Activated CD8-positive, alpha-beta T cell treated with anti-CD3 and anti-CD28 coated beads, Interleukin-2, amount 10 ng/mL, durations not matched to agents 7 days and 5 days (primary cell): ENCODE measurements at places on chromosomes 5 and 9. TPM values are rescaled to one million over a fixed set of nuclear protein-coding genes. Genes with fewer than 3 reads are reported as not detected.

IFNA2 gene
- total RNA-seq: not detected

CLINT1 gene
- total RNA-seq: 67.2 TPM

PCDHGA6 gene
- 0.11 TPM for total RNA-seq

ARHGEF37 gene
- total RNA-seq: 1.0 TPM

TSLP gene
- 0.18 TPM for total RNA-seq

BARHL1 gene
- total RNA-seq: not detected

CCDC183 gene
- 0.26 TPM for total RNA-seq

TERT gene
- total RNA-seq: 0.44 TPM

MOCS2 gene
- total RNA-seq: 30.7 TPM

PCDHGA1 gene
- not detected for total RNA-seq

PRR16 gene
- total RNA-seq: not detected

BOD1 gene
- 14.0 TPM for total RNA-seq

GFPT2 gene
- total RNA-seq: 0.13 TPM

C9orf50 gene
- not detected for total RNA-seq

CCDC192 gene
- not detected for total RNA-seq

ABLIM3 gene
- total RNA-seq: not detected

DYNC2I2 gene
- total RNA-seq: 76.3 TPM

TMEM215 gene
- not detected for total RNA-seq

ANXA2R gene
- total RNA-seq: 29.3 TPM

SH3GLB2 gene
- total RNA-seq: 107 TPM

PCDHGB4 gene
- not detected for total RNA-seq

SNCB gene
- total RNA-seq: not detected

EIF4E1B gene
- total RNA-seq: not detected

CLIC3 gene
- 4.8 TPM for total RNA-seq

ACOT12 gene
- not detected for total RNA-seq
